ENCODE measurements at places on chromosomes 4 and X.

DNA sequence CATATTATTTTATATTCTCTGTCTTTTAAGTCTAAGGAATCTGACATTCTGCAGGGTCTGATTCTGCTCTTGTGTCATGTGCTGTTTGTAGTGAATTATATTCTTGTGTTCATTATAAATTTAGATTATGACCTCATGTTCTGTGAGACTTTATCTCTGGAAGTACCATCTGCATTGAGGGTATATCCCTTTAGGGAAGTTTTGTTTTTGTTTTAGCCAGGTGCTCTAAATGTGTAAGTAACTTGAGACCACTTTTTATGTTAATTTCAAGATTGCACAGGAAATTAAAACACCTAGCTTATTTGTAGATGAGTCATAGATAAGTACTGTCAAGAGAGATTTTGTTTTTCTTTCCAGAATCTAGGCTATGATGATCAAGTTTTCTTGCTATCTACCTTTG, 35.0 kb upstream of the DKK2 start:
- no peak for DNase-seq

GRCh38 chr4:20253735-20254409, 2.2 kb downstream of the SLIT2 start:
- peak; percentile 8 for DNase-seq

GRCh38 chrX:105618393-105619101, 203.8 kb upstream of the NRK start:
- DNase-seq: no peak

DNA sequence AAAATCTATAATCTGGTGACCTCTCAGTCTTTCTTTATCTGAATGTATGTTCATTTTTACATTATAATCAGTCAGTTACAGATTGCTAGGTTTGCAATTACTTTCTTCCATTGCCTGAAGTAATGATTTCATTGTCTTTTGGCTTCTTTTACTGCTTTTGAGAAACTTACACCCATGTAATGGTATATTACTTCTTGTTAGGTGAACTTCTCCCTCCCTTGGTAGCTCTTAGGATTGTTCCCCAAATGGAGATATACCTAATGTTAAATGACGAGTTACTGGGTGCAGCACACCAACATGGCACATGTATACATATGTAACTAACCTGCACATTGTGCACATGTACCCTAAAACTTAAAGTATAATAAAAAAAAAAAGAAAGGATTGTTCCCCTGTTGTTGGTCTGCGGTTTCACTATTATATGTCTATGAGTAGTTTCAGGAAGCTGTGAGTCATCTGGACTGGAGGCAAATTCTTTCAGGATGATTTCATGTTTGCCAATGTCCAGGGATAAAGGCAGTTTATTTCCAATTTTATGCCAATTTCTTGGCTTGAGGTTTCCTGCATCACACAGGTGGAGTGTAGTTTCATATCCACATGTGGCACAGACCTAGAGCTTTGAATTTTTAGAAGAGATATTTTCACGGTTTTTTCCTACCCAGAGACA, 21.8 kb downstream of the SPANXC start:
- DNase-seq: peak; percentile 66

DNA sequence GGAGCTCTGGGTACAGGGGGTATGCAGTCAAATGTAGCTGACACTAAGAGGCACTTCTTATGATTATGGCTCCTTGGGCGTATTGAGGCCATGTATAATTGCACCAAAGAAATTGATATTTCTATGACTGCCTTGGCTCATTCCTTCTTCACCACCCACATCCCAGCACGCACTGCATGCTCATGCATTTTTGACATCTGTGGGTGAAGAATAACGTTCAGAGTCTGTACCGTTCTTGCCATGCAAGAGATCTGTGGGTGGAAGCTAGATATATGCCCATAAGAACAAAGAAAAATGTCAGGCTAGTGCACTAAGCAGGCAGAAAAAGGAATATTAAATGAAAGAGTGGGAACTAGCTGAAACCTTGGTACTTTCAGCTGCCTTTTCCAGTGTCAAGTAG, 93.4 kb downstream of the EMCN start:
- no peak for DNase-seq

DNA sequence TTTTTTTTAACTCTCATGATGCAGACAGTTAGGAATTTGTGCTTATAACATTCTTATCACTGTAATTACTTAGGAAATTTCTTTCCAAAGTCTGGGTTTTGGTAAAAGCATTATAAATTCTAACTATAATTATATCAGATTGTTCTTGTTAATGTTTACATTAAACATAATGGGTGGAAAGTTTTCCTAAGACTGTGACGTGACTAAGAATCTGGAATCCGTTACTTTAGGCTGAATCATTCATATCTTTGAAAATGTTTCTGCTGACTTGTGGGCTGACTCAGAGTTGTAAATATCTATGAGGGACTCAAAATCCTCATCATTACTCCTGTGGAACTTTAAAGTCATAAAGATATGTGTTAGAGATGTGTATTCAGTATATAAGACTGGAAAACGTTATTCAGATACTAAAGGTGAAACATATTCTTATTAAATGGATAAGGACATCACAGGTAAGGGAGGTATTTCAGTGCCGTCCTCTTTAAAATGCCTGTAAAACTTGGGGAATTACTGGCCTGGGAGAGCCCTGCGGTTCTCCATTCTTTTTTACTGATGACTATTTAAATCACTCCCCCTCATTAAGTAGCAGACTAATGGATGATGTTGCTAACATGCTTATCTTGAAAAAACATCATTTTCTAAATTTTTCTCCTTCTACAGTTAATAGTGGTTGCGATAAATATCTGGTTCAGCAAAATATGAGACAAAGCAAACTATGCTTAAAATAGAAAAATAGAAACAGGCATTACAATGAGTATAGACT, 159.0 kb downstream of the DCLK2 start:
- peak; percentile 83 for DNase-seq

GRCh38 chrX:119523664-119524184, 41.5 kb downstream of the STEEP1 start:
- DNase-seq: peak; percentile 43

DNA sequence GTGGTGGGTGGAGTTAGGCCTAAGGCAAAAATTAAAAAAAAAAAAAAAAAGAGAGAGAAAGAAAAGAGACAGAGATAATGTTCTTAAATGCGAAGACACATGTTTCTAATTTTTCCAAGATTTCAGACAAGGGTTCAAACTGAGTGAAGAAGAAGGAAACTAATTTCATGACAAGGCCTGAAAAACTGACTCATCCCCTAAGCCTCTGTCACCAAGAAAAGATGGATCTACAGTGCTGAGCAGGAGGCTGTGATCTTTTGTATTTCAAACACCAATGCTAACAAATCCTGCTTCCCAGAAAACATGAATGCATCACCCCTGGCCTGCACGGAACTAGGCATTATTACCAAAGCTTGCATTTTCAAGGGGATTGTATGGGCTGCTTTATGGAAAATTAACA, 75.3 kb downstream of the PPARGC1A start:
- DNase-seq: no peak

- no peak for DNase-seq
Measured at GRCh38 chr4:2354760-2355159, 63.7 kb downstream of the ZFYVE28 start.

DNA sequence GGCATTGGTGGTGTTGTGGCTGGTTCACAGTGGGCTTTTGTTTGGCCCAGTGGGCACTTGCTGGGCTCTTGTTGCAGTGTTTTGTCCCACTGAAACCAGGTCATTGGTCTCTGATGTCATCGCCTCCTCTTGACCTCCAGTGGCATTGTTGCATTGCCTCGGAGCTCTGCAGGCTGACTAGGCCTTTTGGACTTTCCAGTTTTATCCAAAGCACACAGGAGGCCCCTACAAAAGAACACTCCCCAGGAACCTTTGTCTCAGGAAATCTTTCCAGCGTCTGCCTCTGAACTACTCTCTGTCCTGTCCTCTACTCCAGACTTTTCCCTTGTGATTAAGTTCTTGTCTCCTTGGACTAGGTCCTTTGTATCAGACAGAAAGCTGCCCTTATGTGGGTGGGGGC, 54.8 kb downstream of the COQ2 start:
- no peak for DNase-seq

GRCh38 chr4:126051689-126052424, 737.1 kb downstream of the FAT4 start:
- peak; percentile 13 for DNase-seq

GRCh38 chr4:109278594-109279031, 23.8 kb downstream of the COL25A1 start:
- DNase-seq: no peak

GRCh38 chr4:173449380-173449717, 50.4 kb upstream of the SCRG1 start:
- no peak for DNase-seq

GRCh38 chrX:47849778-47850177, 13.1 kb downstream of the ZNF81 start:
- no peak for DNase-seq

- DNase-seq: no peak
Measured at GRCh38 chrX:142819461-142819860, 206.3 kb upstream of the SPANXN4 start.

DNA sequence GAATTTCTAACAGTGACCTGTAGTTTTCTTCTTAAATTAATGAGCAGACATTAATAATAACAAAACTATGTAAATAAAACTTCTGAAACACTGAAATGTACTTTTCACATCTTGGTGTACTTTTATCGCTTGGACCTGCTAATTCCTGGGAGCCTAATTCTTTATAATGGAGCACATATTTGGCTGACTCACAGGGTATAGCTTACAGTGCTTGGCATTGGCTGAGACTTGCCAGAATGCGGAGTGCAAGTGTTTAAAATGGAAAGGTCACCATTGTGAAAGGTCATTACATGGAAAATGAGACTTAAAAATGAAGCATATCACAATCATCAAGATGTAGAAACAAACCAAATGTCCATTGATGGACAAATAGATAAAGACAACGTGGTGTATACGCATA, 137.3 kb upstream of the PDLIM3 start:
- no peak for DNase-seq

DNA sequence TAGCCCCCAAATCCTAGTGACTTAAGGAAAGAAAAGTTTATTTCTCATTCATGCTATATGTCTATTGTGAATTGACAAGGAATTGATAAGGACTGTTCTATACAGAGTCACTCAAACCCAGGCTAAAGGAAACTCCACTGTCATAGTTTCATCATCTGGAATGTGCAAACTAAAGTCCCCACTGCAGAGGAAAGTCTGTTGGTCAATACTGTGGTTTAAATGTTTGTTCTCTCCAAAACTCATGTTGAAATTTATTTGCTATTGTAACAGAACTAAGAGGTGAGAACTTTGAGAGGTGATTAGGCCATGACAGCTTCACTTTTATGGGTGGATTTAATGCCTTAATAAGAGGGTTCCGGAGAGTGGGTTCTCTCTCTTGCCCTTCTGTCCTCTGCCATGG, 149.6 kb downstream of the COX18 start:
- DNase-seq: no peak

- peak; percentile 55 for DNase-seq
Measured at GRCh38 chr4:20248155-20248558, 3.5 kb upstream of the SLIT2 start.

- DNase-seq: no peak
Measured at GRCh38 chr4:167210166-167210565, 24.1 kb downstream of the SPOCK3 start.

- DNase-seq: no peak
Measured at GRCh38 chr4:86132468-86132867, 227.4 kb downstream of the MAPK10 start.

GRCh38 chrX:50198348-50198747, 2.5 kb downstream of the AKAP4 start:
- peak; percentile 63 for DNase-seq

GRCh38 chrX:15373976-15374375, 10.2 kb downstream of the VEGFD start:
- no peak for DNase-seq

DNA sequence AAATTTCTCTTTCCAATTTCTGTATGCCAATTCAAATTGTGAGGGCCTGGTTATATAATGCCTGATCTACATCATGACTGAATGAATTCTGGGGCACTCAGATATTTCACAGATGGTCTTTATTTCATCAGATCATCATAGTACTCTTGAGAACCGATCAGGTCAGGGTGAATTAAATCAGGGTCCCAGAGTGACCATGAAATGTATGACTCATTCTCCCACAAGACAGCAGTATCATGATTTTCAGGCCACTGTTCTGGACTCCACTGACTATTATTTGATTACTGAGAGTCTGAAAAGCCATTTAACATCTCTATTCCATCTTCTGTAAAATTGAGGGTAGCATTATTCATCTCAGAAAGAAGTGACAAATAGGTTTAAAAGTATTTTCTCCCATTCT, 471.5 kb downstream of the ADGRL3 start:
- no peak for DNase-seq

DNA sequence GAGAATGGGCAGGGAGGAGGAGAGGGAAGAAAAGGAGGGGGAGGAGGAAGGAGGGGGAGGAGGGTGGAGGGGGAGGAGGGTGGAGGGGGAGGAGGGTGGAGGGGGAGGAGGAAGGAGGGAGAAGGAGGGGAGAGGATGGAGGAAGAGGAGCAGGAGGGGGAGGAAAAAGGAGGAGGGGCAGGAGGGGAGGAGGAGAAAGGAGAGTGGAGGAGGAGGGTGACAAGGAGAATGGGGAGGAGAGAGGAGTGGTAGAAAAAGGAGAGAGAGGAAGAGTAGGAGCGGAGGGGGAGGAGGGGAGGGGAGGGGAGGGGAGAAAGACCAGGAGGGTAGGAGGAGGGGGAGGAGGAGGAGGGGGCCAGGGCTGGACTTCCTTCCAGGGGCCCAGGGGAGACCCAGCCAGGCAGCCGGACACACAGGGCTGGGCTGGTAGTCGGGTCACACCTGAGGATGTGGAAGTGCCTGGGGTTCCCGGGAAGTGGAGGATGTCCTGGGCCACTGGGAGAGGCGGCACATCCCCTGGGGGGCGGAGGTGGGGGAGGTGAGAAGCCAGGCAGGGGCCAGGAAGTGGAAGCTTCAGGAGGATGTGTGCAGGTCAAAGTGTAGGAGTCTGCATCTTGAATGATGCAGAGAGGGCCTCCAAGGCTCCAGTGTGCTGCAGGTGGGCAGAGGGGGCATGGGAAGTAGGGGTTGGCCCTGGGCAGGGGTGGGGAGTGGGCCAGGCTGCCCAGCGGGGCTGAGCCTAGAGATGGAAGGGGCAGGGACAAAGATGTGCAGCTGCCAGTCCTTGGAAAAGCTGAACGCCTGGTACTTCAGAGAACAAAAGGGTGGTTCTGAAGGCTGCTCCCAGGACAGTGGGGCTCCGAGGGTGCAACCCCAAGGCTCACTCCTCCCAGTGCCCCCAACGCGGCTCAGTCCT, 18.8 kb downstream of the IL3RA start:
- DNase-seq: peak; percentile 7

DNA sequence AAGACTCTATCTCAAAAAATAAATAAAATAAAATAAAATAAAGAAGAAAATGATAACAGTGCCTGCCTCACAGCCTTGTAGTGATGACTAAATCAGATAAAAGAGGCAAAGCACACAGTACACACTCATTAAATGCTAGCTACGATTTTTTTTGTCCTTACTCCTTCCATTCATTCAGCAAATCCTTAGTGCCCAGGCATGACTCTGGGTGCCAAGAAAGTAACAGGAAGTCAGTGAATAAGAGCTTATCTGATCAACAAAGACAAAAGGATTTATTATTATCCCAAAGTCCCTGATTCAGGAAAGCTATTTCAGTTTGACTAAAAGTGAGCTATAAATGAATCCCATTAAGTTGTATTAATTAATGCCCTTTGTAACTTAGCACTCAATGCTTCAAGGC, 92.7 kb downstream of the SH3KBP1 start:
- no peak for DNase-seq

- peak; percentile 40 for DNase-seq
Measured at GRCh38 chr4:177573507-177573906, 131.3 kb upstream of the AGA start.
